Natural killer cell (primary cell): ENCODE measurements at places on chromosomes 1 and 21. TPM values are rescaled to one million over a fixed set of nuclear protein-coding genes. Genes with fewer than 3 reads are reported as not detected.

- no peak overlapping the region for H3K4me3 ChIP-seq
- H3K4me1 ChIP-seq = no peaks in the 10 kb centered on the region
- H3K27me3 ChIP-seq = no peaks in the 10 kb centered on the region
- no peak overlapping the region for H3K27ac ChIP-seq
- no peak for DNase-seq
Observed at GRCh38 chr1:209109001-209109785, 474.3 kb upstream of the CAMK1G start.

The FAM43B gene
- not detected for total RNA-seq

GRCh38 chr1:113534130-113534817, 144.0 kb downstream of the MAGI3 start:
- H3K27me3 ChIP-seq = no peaks in the 10 kb centered on the region
- no peaks in the 10 kb centered on the region for H3K4me1 ChIP-seq
- no peak for DNase-seq
- no peak overlapping the region for H3K4me3 ChIP-seq

The TTF2 gene
- total RNA-seq = 23.9 TPM

- no peaks in the 10 kb centered on the region for H3K36me3 ChIP-seq
- no peaks in the 10 kb centered on the region for H3K27me3 ChIP-seq
- peaks cover 11% of the 10 kb centered on the region for H3K4me1 ChIP-seq
- H3K4me3 ChIP-seq = no peak overlapping the region
Observed at GRCh38 chr1:116008656-116009390, 32.5 kb downstream of the SLC22A15 start.

DNA sequence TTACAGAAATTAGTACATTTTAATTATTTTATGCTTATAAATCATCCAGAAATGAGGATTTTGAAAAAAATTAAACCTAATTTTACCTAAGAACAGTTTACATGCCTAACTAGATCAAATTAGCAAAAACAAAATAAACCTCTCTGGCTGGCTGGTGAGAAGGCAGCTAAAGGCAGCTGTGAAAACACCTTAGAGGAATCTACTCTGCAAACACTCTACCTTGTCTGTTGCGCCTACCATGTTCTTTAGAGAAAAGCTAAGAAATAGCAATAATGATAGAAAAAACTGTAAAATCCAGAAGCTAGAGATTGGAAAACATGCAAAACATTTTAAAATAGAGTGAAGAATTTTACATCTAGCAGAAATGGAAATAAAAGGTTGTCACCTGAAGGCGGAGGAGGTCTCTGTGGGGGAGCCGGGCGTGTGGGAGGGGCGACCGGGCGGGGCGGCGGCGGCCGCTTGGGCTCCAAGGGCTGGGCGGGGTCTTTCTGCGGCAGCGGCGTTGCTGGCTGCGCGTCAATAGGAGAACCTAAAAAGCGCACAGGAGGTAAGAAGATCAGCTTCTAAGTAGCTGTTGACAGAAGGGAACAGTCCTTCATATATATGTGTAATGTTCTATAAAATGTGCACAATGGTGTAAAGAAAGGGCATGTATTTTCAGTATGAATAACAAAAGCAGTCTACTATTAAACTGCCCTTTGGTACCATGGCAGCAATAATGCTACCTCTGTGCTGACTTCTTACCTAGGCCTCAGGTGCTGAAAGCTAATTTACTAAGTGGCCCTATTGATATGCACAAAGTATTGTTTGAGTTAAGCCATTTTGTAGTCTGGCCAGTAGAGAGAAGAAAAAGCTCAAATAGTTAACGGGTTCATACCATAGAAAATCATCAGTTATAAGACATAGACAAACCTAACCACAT, 33.3 kb upstream of the CFAP298 start:
- no peak overlapping the region for H3K27ac ChIP-seq
- H3K36me3 ChIP-seq = peaks cover 41% of the 10 kb centered on the region
- H3K27me3 ChIP-seq = no peaks in the 10 kb centered on the region
- H3K4me3 ChIP-seq = no peak overlapping the region
- no peak for DNase-seq

The ANKRD65 gene
- total RNA-seq = not detected

GRCh38 chr21:42061195-42061985, 9.7 kb upstream of the UMODL1 start:
- H3K36me3 ChIP-seq = no peaks in the 10 kb centered on the region
- H3K4me3 ChIP-seq = no peak overlapping the region
- H3K27me3 ChIP-seq = peaks cover 9% of the 10 kb centered on the region
- H3K27ac ChIP-seq = peak overlapping the region; percentile 71

DNA sequence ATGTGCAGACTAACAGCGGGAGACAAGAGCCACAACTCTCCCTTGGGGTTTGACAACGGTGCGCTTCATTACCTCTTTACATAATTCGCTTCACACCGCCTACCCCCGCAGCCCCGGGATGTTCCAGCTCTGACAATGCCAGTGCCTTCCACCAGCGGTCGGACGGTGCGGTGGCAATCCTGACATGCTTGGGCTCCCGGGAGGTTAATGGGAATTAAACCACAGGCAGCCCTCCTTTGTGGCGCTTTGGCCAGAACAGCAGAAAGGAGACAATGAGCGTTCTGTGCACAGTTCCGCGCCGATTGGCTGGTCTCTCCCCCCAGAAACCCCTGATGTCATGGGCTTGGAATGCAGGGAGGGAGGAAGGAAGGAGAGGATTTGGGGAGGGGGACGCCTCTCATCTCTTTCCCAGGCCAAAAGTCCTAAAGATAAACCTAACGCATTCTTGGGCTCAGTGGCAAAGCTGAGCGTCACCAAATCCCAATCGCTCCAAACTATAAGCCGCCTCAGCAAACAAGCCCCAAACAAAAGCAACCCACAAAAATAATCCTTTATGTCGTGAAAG, 1.3 kb downstream of the CNN3 start:
- H3K4me3 ChIP-seq = peak overlapping the region; percentile 18
- no peaks in the 10 kb centered on the region for H3K36me3 ChIP-seq
- no peak overlapping the region for H3K27ac ChIP-seq

- peak overlapping the region; percentile 81 for H3K27ac ChIP-seq
- H3K4me1 ChIP-seq = peaks cover 19% of the 10 kb centered on the region
- peaks cover 25% of the 10 kb centered on the region for H3K36me3 ChIP-seq
- H3K4me3 ChIP-seq = no peak overlapping the region
- no peaks in the 10 kb centered on the region for H3K27me3 ChIP-seq
Observed at GRCh38 chr21:46393451-46393940, 65.2 kb upstream of the DIP2A start.

GRCh38 chr1:153337980-153338853, 10.4 kb downstream of the PGLYRP4 start:
- H3K27ac ChIP-seq = no peak overlapping the region
- H3K36me3 ChIP-seq = no peaks in the 10 kb centered on the region
- DNase-seq = no peak
- H3K4me3 ChIP-seq = no peak overlapping the region
- H3K4me1 ChIP-seq = peaks cover 7% of the 10 kb centered on the region

DNA sequence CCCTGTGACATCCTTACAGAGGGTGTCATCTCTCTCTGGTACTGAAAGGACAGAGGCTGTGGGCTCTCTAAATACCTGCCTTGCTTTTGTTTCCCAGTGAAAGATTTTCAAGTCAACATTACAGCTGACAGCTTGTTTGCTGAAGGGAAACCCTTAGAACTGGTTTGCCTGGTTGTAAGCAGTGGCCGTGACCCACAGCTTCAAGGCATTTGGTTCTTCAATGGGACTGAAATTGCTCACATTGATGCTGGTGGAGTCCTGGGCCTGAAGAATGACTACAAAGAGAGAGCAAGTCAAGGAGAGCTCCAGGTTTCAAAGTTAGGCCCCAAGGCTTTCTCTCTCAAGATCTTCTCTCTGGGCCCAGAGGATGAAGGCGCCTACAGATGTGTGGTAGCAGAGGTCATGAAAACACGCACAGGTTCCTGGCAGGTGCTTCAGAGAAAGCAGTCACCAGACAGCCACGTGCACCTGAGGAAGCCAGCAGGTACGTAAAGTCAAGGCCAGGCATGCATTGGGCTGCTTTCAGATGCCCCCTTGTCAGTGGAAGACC, 11.8 kb downstream of the CD101 start:
- H3K4me1 ChIP-seq = peaks cover 2% of the 10 kb centered on the region
- H3K36me3 ChIP-seq = no peaks in the 10 kb centered on the region
- DNase-seq = no peak
- no peak overlapping the region for H3K4me3 ChIP-seq

- H3K36me3 ChIP-seq = peaks cover 5% of the 10 kb centered on the region
- DNase-seq = no peak
- no peaks in the 10 kb centered on the region for H3K27me3 ChIP-seq
- no peak overlapping the region for H3K27ac ChIP-seq
- H3K4me1 ChIP-seq = no peaks in the 10 kb centered on the region
- H3K4me3 ChIP-seq = no peak overlapping the region
Observed at GRCh38 chr21:44437696-44438431, 17.4 kb upstream of the LRRC3 start.

DNA sequence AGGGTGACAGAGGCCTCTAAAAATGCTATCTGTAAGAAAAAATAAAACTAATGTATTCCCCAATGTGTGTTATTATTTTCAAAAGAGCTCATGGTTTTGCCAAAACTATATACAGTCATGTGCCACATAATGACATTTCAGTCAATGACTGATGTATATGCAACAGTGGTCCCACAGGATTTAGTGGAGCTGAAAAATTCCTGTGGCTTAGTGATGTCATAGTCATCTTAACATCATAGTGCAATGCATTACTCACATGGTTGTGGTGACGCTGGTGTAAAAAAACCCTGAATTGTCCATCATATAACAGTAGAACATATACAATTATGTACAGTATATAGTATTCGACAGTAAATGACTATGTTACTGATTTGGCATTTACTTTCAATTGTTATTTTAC, 172.4 kb downstream of the CACNA1E start:
- no peaks in the 10 kb centered on the region for H3K4me1 ChIP-seq
- H3K36me3 ChIP-seq = no peaks in the 10 kb centered on the region
- no peak overlapping the region for H3K4me3 ChIP-seq
- H3K27me3 ChIP-seq = no peaks in the 10 kb centered on the region
- no peak for DNase-seq
